ENCODE measurements at places on chromosomes 6 and 20. TPM values are rescaled to one million over a fixed set of nuclear protein-coding genes. Genes with fewer than 3 reads are reported as not detected.
A peak's percentile ranks its signal among the peaks of the same experiment; 100 is the strongest.

The HRH3 gene
- not detected for total RNA-seq

The UFL1 gene
- 24.5 TPM for total RNA-seq

The TREM1 gene
- total RNA-seq = 1.2 TPM

The GTSF1L gene
- total RNA-seq = not detected

The IL20RA gene
- total RNA-seq = 5.0 TPM

The PROCR gene
- 18.3 TPM for total RNA-seq

The FLRT3 gene
- 0.97 TPM for total RNA-seq

The LRRC1 gene
- 13.0 TPM for total RNA-seq

The COL12A1 gene
- 314 TPM for total RNA-seq

The PPP1R16B gene
- total RNA-seq = 8.4 TPM

The SLC32A1 gene
- total RNA-seq = not detected

- no peak for DNase-seq
These were observed 11.7 kb downstream of the SNTA1 start for GRCh38 chr20:33431797-33432381.

- DNase-seq = no peak
These were observed 29.5 kb downstream of the GLP1R start for GRCh38 chr6:39077882-39078594.

- no peak for DNase-seq
These were observed 94.9 kb downstream of the JARID2 start for GRCh38 chr6:15340775-15341174.

GRCh38 chr6:163086624-163086920 is 327.9 kb upstream of the QKI start:
- no peak for DNase-seq

GRCh38 chr6:56953597-56954402 is 1.1 kb upstream of the BEND6 start:
- no peak for DNase-seq

DNA sequence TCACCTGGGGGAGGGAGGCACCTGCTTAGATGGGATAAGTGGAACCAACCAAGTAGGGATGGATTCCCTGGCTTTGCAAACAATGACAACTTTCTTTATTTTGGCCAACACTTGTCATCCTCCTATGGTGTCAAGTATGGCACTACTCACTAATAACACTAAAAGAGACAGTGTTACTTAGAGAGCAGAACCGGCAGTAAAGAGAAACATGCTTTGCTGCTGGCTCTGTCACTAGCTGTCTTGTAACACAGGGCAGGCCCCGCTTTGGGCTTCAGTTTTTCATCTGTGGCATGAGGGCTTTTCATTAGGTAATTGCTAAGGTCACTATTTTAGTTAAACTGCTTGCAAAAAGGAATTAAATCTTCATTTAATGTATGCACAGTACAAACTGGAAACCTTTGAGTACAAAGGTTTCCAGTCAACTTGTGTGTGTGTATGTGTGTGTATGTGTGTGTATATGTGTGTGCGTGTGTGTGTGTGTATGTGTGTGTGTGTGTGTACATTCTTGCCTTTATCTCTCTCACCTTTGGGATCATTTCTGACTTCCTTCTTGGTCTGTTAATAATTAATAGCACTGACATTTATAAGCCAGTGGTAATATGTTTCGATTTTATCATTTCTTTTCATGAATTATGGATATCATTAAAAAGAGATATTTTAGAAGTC is 64.7 kb downstream of the BTBD3 start:
- no peak for DNase-seq

GRCh38 chr6:113927001-113927400 is 43.9 kb downstream of the HDAC2 start:
- DNase-seq = no peak

GRCh38 chr6:131635384-131636340 is 1.4 kb upstream of the ENPP3 start:
- no peak for DNase-seq

GRCh38 chr6:6968731-6969552 is 138.8 kb upstream of the RREB1 start:
- DNase-seq = no peak

DNA sequence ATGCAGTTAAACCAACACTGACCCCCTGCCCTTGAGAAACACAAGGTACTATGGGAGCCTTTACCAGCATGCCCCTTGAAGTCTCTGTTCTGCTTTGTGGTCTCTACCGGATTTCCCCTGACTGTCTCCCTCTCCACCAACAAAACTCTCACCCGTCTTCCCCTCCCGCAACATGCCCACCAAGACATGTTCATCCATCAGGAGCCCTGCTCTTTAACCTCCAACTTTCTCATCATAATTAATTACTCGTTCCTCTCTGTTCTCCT is 1.1 kb downstream of the ZNF165 start:
- DNase-seq = no peak

- DNase-seq = no peak
These were observed 21.9 kb upstream of the RAB22A start for GRCh38 chr20:58287638-58288037.

GRCh38 chr6:7587631-7588100 is 2.3 kb upstream of the SNRNP48 start:
- DNase-seq = no peak

GRCh38 chr6:82243884-82244283 is 3.7 kb downstream of the IBTK start:
- DNase-seq = no peak

DNA sequence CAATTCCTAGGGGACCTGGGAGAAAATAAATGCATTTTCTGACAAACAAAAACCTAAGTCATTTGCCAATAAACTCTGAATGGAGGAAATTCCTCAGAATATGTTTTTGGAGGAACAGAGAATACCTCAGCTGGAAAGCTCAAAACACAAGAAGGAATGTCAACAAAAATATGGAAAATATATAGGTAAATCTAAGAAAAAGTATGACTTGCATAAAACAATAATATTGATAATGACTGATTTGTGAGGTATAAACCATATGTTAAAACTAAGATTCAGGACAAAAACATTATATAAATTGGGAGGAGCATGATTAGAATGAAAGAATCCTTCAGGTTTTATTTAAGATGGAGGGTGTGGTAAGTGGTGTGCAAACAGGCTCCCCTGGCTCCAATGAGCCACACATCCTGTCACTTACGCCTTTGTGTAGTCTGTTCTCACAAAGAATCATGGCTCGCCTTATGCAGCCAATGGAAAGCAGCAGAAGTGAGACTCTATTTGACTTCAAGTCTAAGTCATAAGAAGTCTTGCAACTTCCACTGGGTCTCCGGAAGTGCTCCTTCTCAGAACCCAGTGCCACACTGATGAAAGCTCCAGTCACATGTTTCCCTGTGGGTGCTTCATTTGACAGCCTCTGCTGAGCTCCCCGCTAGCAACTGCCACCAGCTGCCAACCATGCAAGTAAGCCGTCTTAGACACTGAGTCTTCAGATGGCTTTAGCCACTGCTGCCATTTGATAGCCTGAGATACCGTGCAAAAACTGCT is 8.1 kb downstream of the CFAP61 start:
- no peak for DNase-seq

- DNase-seq = no peak
These were observed 19.5 kb upstream of the IER3 start for GRCh38 chr6:30763618-30764489.

- no peak for DNase-seq
These were observed 10.9 kb upstream of the PNRC1 start for GRCh38 chr6:89069536-89070163.

- peak; percentile 75 for DNase-seq
These were observed 12.2 kb upstream of the PRND start for GRCh38 chr20:4709261-4710105.

DNA sequence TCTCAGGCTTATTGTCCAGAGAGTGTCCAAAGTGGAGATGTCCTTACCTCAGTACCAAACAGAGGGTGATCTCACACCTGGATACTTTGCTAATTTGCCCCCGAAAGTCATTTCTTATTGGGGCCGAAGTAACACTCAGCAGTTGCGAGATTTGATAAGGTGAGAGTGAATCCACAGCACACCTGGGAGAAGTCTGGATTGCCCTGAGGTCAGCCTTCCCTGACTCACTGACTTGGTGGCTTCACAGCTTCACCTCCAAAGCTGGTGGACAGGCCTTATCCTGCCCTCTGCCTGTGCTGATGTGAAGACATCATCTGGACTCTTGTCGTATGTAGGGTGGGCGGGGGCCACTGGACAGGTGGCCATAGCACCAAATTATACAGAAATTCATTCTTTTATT is 101.9 kb upstream of the ARMC2 start:
- no peak for DNase-seq

DNA sequence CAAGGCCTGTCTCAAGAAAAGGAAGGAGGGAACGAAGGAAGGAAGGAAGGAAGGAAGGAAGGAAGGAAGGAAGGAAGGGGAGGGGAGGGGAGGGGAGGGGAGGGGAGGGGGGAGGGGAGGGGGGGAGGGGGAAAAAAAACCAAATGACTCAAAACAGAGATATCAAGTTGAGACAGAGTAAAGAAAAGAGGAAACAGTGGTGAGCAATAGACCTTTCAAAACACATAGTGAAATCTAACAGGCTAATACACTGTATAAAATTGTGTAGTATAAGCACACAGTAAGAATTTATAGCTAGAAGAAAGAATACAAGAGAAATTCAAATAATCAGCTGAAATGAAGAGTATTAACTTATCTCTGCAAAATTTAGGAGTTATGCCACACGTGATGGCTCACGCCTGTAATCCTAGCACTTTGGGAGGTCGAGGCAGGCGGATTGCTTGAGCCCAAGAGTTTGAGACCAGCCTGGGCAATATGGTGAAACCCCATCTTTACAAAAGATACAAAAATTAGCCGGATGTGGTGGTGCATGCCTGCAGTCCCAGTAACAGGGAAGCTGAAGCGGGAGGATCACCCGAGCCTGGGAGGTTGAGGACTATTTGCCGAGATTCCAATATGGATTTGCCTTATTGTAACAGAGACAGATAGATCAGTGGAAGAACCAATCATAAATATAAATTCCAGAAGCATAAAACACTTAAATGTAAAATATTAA is 123.2 kb downstream of the PRND start:
- no peak for DNase-seq

Measured in esophagus muscularis mucosa (tissue), 4 donors.